Stimulated activated CD8-positive, alpha-beta memory T cell treated with anti-CD3 and anti-CD28 coated beads, Interleukin-7, amount 100 ng/mL, for 48 hours (primary cell): ENCODE measurements at places on chromosomes 12 and 14.

GRCh38 chr14:35861204-35861868 is 35.2 kb downstream of the BRMS1L start:
- no peak for DNase-seq

GRCh38 chr14:75609606-75610475 is 31.4 kb downstream of the FLVCR2 start:
- DNase-seq, result no peak

DNA sequence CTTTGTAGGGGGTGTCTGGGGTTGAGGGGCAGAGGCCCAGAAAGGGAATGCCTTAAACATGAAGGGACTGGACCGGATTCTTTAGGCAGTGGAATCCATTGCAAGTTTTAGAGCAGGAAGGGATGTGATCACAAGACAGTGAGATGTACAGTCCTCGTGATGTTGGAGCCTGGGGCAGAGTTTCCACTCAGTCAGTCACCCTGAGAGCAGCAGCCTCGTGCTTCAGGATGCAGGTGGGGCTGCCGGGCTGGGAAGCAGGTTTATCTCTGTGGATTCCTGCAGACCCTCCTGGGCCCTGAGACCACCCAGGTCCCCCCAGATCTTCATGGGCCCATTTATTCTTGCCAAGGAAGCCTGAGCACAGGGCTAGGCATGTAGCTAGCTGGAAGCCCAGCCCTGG is 38.5 kb downstream of the RIN3 start:
- DNase-seq, result no peak

DNA sequence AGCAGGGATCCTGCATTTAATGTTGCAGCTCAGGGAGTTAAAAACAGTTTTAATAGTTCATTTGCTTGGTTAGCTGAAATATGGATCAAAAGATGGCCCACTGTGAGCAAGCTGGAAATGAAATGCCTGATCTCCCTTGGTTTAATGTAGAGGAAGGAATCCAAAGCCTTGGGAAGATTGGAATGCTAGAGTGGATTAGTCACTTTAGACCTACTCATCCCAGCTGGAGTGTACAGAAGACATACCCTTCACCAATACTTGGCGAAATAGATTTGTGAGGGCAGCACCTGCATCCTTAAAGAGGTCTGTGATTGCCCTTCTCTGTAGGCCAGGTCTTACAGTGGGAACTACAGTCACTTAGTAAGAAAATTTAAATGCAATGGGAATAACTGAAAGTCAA is 58.0 kb upstream of the KRAS start:
- DNase-seq, result no peak

DNA sequence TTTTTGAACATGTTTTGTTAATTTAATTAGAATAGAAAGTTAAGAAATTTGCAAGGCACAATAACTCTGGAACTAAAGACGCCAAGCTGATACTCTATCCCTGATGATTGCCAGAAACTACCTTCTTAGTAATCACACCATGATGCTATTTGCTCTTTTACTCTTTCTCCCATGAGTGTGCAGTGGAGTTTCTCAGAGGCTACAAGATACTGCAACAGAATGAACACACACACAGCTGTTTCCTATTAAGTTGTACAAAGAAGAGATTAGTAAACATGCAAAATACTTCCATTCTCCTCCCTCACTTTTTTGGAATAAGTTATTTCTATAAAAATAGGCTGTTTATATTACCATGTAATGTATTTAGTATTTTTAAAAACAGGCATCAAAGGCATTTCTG is 1367.5 kb downstream of the AACS start:
- no peak for DNase-seq

GRCh38 chr12:10031321-10031720 is 839 bp downstream of the CLEC9A start:
- DNase-seq, result no peak

DNA sequence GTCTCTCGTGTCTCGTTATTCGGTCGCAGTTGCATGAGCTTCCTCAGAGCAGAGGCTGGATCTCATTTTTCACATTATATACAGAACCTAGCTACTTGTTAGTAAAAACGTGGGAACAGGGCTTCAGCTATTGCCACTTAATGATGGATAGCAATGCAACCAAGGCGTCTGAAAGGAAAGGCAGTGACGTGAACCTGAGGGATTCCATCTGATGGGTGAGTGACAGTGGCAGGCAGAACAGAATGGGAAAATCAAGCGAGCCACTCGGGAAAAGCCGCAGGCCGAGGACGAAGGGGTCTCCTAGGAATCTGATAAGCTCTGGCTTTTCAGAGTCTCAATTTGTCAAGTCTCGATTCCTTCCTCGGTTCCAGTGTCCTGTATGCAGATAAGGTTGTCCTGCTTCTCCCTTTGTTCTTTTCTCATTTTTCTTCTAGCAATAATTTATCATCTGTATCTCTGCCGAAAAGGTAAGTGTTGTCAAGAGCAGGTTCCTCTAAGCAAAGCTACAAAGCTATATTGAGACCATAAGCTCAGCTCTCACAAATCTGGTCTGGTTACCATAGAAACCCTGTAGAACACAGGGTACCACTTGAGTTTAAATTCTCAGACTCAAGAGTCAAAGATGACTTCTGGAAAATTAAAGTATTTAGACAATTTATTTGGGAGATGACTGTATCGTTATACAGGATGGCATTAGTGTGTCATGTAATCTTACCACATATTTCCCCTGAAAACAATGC is 416.6 kb downstream of the GLT1D1 start:
- DNase-seq, result no peak

DNA sequence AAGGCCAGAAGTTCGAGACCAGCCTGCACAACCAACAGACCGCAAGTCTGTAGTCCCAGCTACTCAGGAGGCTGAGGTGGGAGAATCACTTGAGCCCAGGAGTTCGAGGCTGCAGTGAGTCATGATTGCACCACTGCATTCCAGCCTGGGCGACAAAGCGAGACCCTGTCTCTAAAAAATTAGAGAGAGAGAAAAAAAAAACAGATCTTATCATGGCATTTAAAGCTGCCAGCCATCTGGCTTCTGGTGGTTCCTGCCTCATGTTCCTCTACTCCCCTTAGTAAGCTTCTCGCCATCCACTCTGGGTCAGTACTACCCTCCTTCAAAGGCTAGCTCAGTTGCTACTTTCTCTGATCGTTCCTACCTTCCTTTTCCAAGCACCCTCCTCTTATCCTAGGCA is 16.1 kb downstream of the CLSTN3 start:
- DNase-seq, result no peak

GRCh38 chr12:115194448-115194847 is 510.5 kb upstream of the TBX3 start:
- no peak for DNase-seq

DNA sequence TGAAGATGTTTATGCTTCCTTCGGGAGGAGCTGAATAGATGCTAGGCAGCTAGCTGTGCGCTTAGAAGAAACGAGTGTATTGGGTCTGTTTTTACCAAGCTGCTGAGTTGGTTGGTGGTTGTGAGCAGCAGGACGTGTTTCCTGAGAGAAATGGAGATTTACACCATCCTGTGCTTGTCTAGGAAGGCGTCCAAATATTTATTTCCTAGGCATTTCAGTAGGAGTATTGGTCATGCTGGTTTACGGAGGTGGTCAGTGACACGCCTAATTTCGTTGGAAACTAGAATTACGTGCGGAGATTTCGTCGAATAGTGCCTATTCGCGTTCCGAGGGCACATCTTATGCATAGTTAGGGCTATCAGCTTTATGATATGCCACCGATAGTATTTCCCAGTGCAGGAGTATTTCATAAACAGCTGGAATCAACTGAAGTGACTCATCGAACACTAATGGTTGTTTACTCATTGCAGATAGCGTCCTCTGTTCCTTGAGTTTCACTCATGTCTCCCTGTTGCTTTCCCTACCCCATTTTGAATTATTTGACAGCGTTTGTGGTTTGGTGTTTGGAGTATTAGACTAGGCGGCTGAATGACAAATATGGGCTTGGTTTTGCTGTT is 780 bp downstream of the TBC1D15 start:
- no peak for DNase-seq

DNA sequence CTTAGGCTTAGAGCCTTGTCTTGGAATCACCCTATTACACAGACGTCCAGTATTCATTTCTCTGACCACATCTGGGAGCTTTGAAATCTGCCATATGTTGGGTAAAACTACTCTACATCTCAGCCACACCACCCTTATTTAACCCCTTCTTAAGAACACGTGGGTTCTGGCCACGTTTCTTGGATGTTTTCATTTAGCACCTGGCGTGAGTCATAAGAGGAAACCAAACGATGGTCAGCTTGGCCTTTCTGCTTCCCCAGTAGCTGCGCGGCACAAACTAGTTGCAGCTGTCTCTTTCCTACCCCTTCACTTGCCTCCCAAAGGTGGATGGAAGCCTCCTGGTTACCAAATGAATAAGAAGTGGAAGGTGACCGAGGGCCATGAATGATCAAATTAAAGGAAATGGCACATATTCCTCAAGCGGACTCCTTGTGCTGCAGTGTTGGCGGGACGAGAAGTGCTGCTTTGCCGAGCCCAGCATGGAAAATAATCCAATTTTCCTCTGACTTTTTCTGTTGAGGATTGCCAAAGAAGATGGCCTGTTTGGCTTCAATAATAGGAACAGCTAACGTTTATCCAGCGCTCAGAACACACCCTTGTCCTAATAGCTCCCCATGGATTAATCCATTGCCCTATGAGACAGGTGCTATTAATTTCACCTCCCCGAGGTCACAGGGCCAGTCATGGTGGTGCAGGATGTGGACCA is 154.1 kb downstream of the ZNF664 start:
- no peak for DNase-seq

DNA sequence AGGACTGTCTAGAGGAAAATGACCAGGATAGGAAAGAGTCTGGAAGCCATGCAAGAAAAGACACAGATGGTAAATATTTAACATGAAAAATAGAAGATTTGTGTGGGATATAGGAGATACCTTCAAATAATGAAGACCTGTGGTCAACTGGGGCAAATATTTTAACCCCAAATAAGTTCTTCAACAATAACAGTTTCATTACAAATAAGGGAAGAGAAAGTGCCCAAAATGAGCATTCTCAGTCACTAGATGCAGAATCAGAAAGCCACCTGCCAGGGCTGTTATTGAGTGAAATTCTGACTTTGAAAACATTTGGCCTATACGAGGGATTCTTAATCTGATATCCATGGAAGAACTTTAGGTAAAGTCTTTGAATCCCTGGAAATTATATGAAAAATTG is 231.2 kb upstream of the PLEKHG7 start:
- no peak for DNase-seq

- no peak for DNase-seq
These were observed 234.3 kb downstream of the DACT1 start for GRCh38 chr14:58872061-58872460.

GRCh38 chr12:31326736-31327659 is 1.0 kb upstream of the SINHCAF start:
- no peak for DNase-seq

DNA sequence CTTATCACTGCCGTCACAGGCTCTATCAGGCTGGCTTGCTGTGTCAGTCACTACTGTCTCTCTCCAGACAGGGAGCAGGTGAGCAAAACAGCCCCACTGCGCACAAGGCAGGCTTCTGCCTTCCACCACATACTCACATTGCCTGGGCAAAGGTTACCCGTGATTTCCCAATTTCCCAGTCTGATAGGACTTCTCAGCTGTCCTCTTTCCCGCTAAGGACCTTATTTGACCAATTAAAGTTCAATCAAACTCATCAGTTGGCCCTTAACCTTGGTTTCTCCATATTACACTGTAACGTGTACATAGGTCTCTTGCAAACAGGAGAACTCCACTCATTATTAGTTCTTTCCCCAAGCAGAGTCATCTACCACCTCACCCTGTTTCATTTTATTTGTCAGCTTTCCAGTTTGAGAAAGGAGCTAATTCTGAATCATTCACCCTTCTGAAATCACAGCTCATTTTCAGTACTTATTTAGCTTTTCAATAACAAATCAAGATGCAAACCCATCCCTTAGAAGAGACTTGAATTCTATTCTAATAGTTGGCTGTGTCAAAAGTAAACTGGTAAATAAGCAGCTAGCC is 170.8 kb downstream of the ESR2 start:
- no peak for DNase-seq

DNA sequence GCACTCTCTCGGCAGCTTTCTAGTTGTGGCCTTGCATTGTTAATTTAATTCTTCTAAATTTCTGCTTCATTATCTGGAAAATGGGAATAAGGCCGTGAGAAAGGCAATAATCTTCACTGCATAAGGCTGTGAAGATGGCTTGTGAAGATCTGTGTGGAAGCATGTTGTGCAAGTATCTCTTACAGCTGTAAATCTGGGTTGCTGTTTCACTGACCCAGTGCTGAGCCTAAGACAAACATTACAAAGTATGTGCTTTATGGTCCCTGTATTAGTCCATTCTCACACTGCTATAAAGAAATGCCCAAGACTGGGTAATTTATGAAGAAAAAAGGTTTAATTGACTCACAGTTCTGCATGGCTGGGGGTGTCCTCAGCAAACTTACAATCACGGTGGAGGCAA is 101.0 kb upstream of the PTPRR start:
- DNase-seq, result no peak

GRCh38 chr14:95222870-95223398 is 65.6 kb upstream of the DICER1 start:
- DNase-seq, result no peak
